ENCODE measurements at places on chromosomes 5 and 9.

- peak; percentile 68 for DNase-seq
Measured at GRCh38 chr9:68747043-68747533, 42.0 kb downstream of the PIP5K1B start.

DNA sequence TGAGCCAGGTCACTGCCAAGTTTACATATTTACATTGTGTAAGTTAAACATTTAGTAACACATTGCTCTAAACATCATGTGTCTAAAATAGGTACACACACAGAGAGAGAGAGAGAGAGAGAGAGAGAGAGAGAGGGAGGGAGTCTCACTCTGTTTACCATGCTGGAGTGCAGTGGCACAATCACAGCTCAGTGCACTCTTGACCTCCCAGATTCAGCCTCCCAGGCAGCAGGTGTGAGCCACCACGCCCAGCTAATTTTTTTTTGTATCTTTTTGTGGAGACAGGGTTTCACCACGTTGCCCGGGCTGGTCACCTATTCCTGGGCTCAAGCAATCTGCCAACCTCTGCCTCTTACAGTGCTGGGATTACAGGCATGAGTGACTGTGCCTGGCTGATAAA lies 1045.3 kb downstream of the TLE1 start:
- no peak for DNase-seq

GRCh38 chr9:125835655-125836054 lies 88.5 kb downstream of the PBX3 start:
- DNase-seq, result no peak

DNA sequence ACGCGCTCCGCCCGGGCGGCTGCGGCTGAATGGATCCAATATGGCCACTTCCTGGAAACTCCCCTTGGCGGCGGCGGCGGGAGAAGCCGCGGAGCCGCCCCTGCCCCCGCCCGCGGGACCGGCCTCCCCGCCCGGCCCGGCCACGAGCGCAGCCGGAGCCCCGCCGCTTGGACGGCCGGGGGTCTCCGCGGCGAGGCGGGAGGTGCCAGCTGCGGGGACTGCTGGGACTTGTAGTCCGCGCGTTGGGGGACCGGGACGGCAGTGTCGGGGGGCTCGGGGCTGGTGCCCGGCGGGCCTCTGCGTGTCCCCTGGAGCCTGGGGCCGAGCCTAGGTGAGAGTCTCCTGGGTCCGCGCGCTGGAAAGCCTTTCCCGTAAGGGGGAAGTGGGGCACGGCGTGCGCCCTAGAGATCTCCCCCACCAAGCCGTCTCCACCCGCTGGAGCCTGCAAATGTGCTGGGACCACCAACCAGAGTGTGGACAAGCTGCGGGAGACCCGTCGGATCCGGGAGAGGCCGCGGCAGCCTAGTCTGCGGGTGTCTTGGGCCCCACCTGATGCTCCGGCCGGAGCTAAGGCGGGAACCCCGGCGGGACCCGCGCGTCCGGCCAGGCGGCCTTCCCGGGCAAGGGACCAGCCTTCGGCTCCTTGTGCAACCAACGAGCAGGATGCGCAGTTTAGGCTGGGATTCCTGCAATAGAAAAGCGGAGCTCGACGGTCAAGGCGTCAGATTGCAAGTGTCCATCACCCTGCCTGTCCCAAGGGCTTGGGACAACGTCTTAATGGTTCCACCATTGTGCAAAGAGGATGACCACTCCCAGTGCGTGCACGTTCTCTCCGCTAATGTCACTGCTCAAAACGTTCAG lies at the start of gene SEPTIN8:
Gene SEPTIN8 (minus strand): TSS at position 31 of the 861 bp plus-strand sequence. CDS start 102 bp downstream, outside the sequence.
- peak; percentile 87 for DNase-seq

DNA sequence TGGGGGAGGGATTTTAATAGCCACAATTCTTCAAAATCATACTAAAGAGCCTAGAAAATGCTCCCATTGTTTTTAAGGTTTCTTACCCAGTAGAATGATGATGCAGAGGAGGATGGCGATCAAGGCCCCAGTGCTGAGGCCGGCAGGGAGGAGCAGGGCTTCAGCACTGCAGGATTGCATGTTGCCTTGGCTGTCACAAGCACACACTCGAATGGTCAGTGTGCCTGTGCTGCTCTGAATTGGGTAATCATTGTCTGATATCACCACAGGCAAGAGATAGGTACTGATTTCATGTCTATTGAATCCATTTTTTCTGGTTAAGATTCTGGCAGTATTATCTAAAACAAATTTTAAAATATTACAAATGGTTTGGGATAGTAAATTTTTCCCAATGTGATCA lies 153.3 kb downstream of the CDH10 start:
- no peak for DNase-seq

GRCh38 chr5:169695025-169695625 lies 58.0 kb downstream of the DOCK2 start:
- no peak for DNase-seq

DNA sequence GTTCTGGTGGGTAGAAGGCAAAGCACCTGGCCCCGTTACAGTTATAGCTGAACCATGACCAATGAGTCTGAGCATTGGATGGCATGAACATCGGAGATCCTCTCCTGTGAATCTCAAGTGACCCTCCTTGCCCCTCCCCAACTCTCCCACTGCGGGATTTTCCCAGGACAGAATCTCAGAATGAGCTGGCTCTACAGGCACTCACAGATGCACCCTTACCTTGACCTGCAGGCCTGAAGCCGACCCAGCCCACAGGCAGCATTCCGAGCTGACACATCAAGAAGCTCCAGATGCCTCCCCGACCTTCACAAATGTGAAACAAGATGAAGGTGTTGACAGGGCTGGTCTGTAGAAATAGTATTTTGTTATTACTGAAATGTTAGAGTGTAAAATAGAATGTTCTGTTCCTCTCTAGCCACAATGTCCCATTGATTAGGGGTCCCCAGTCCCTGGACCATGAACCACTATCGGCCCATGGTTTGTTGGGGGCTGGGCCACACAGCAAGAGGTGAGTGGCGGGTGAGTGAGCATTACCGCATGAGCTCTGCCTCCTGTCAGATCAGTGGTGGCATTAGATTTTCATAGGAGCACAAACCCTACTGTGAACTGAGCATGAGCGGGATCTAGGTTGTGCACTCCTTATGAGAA lies 263.4 kb downstream of the AUH start:
- DNase-seq, result no peak

GRCh38 chr5:6644794-6645241 lies 11.6 kb downstream of the SRD5A1 start:
- DNase-seq, result no peak

DNA sequence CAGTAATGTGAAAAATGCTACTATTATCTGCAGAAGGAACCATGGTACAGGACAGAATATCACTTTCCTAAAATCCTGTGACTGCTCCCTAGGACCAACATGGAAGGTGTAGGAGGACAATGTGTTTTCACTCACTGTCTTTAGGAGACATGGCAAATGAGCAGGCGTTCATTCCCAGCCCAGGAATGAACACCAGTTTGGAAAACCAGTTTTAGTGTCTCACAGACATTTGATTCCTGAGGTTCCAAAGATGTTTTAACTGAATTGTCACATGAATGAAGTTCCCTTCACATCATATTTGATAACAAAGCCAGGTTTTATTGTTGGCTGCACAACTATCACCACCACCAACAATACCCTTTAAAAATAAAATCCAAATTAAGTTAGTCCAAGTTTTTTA lies 178.2 kb downstream of the ENC1 start:
- DNase-seq, result no peak

- no peak for DNase-seq
Measured at GRCh38 chr5:38410304-38410990, 146.0 kb downstream of the LIFR start.

- DNase-seq, result no peak
Measured at GRCh38 chr5:166428264-166428803, 1863.1 kb upstream of the WWC1 start.

- DNase-seq, result no peak
Measured at GRCh38 chr5:152688561-152689249, 283.6 kb upstream of the NMUR2 start.

- peak; percentile 98 for DNase-seq
Measured at GRCh38 chr5:176619203-176619568, 9.2 kb upstream of the GPRIN1 start.

Data from K562 (cell line).